ENCODE measurements at places on chromosomes 3 and 15.

DNA sequence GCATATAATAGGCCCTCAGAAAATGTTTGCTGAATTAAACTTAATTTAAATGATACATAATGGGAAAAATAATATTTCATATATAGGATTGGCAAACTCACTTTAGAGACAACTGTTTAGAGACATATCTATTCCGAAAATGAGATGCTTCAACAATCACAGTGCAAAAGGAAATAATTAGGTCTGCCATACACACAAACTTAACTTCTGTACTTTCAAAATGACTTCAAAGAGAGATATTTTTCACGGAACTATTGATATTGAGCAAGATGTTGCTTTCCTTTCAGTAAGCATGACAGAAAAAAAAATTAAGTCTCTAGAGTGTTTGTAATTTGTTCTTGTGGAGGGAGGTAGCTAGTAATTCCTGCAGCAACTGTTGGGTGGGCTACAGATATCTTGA is 769.5 kb downstream of the TUSC7 start:
- no peak for DNase-seq

GRCh38 chr3:57059411-57059810 is 1.1 kb upstream of the SPATA12 start:
- DNase-seq, result no peak

- DNase-seq, result no peak
These were observed 60.9 kb upstream of the MEX3B start for GRCh38 chr15:82106679-82107078.

- DNase-seq, result no peak
These were observed 109.2 kb upstream of the LRTM1 start for GRCh38 chr3:55036883-55037577.

- DNase-seq, result no peak
These were observed 208.8 kb downstream of the GABRG3 start for GRCh38 chr15:27179789-27180188.
